Memory B cell (primary cell): ENCODE measurements at places on chromosomes 7 and 10.

DNA sequence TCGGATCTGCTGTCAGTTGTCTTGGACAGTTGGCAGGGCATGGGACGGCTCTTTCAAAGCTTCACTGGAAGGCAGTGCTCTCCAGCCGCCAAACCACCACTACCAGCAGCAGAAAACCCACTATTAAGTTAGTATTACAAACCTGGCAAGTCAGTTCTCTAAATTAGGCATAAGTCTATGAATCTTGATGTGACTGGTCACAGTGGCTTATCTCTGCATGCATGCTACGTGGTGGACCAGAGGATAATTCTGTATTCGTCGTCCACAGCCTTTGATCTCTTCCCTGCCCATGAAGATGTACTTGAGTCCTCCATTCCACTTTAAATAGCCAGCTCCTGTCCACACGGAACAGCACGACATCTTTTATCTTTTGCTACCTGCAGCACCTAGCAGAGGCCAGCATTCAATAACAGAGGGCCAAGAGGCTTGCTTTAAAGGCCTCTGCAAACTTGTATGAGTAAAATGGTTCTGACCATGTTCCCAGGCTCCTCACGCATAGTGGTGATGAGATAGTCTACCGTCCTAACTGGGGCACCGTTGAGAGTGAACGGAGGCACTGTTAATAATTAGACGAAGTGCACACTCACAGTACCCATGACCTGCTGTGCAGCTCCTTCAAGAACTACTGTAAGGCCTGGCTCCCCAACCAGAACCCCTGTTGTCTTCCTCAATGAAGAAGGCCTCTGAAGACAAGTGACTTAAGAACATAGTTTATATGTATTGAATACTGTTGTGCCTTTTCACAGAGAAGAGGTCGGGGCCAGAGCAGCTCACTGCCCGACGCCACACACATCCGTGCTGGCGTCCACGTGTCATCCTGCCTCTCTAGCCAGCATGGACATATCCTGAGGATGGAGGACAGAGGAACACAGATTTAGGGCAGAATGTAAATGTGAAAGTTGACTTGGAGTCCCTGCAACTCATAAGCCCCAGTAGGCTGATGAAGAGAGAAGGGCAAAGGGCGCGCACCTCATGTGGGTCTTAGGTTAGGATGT is 1.0 kb downstream of the GPR146 start:
- DNase-seq = no peak
- peaks cover 13% of the 10 kb centered on the region for H3K4me1 ChIP-seq
- H3K4me3 ChIP-seq = peak overlapping the region; percentile 85
- peak overlapping the region; percentile 76 for H3K27ac ChIP-seq

DNA sequence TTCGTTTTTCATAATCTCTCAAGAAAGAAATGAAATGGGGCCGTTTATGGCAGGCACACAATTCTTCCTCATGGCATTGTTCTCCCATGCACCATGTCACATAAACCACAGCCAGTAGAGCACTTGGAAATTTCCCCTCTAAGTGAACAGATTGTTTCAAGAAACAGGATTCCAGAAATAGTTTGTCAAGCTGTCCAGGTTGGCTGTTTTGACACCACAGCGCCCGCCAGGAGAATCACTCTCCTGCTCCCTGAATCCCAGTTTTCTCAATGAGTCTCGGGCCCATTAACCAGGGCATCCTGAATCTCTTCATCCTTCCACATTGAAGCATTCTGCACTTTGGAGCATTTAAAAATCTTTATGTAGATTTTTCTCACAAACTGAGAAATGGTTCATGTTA is 172.2 kb upstream of the NEBL start:
- peaks cover 6% of the 10 kb centered on the region for H3K27me3 ChIP-seq
- H3K27ac ChIP-seq = no peak overlapping the region
- no peak for DNase-seq
- no peaks in the 10 kb centered on the region for H3K4me1 ChIP-seq

GRCh38 chr10:66819691-66820090 is 106.1 kb upstream of the LRRTM3 start:
- no peaks in the 10 kb centered on the region for H3K27me3 ChIP-seq
- H3K27ac ChIP-seq = no peak overlapping the region
- no peaks in the 10 kb centered on the region for H3K36me3 ChIP-seq
- DNase-seq = no peak
- no peak overlapping the region for H3K4me3 ChIP-seq
- no peaks in the 10 kb centered on the region for H3K4me1 ChIP-seq

- no peaks in the 10 kb centered on the region for H3K27me3 ChIP-seq
- DNase-seq = no peak
- no peaks in the 10 kb centered on the region for H3K4me1 ChIP-seq
- H3K36me3 ChIP-seq = no peaks in the 10 kb centered on the region
Observed at GRCh38 chr10:56116684-56117083, 244.4 kb downstream of the ZWINT start.

DNA sequence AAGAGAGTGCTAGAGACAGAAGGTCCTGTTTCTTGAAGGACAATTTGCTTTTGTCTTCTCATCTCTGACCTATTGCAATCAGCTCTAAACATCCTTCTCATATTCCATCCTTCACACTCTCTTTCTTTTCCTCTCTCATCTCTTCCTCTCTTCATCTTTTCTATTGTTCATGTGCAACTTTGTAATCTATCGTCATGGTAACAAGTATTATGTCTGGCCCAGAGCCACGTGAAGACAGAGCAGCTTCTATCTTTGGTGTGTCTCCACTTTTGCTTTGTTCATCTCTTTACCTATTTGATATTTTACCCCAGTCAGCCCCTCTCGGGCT is 104.9 kb upstream of the ABCB5 start:
- no peak overlapping the region for H3K4me3 ChIP-seq
- no peak overlapping the region for H3K27ac ChIP-seq
- H3K36me3 ChIP-seq = no peaks in the 10 kb centered on the region
- no peak for DNase-seq
- peaks cover 3% of the 10 kb centered on the region for H3K4me1 ChIP-seq
- H3K27me3 ChIP-seq = no peaks in the 10 kb centered on the region

DNA sequence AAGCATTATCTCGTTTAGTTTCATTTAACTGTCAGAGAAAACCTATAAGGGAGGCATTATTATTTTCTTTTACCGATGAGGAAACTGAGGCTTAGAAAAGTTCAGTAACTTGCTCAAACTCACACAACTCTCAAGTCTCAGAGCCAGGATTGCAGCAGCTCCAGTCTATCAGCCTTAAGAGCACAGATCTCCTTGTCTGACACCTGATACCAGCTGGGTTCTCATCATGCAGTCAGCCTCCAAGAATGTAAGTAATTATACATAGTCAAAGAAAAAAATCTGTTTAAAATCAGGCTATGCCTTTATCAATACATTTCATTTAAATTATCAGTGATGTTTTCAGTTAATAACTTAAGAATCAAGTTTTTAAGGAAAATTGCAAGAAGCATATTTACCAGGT is 236.6 kb upstream of the TCF7L2 start:
- no peak overlapping the region for H3K27ac ChIP-seq
- H3K4me3 ChIP-seq = no peak overlapping the region
- H3K36me3 ChIP-seq = peaks cover 35% of the 10 kb centered on the region
- no peaks in the 10 kb centered on the region for H3K27me3 ChIP-seq
- no peaks in the 10 kb centered on the region for H3K4me1 ChIP-seq

- H3K4me1 ChIP-seq = peaks cover 3% of the 10 kb centered on the region
- DNase-seq = no peak
- no peak overlapping the region for H3K4me3 ChIP-seq
- no peak overlapping the region for H3K27ac ChIP-seq
- peaks cover 25% of the 10 kb centered on the region for H3K36me3 ChIP-seq
Observed at GRCh38 chr10:48940958-48941357, 1.3 kb upstream of the LRRC18 start.

DNA sequence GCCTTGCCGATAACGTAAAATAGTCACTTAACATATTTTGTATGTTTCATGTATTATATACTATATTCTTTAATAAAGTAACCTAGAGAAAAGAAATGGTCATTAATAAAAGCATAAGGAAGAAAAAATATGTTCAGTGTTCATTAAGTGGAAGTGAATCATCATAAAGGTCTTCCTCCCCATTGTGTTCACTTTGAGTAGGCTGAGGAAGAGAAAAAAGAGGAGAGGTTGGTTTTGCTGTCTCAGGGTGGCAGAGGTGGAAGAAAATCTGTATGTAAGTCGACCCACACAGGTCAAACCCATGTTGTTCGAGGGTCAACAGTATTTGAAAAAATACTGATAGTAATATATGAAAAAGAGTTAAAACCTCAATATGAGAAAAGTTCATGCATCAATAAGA is 90.3 kb downstream of the GLCCI1 start:
- no peak overlapping the region for H3K27ac ChIP-seq
- peaks cover 2% of the 10 kb centered on the region for H3K4me1 ChIP-seq
- DNase-seq = no peak
- H3K36me3 ChIP-seq = peaks cover 30% of the 10 kb centered on the region
- no peaks in the 10 kb centered on the region for H3K27me3 ChIP-seq

GRCh38 chr7:146862415-146862814 is 745.8 kb downstream of the CNTNAP2 start:
- H3K4me1 ChIP-seq = no peaks in the 10 kb centered on the region
- H3K27ac ChIP-seq = no peak overlapping the region
- H3K27me3 ChIP-seq = no peaks in the 10 kb centered on the region
- DNase-seq = no peak

- H3K36me3 ChIP-seq = peaks cover 11% of the 10 kb centered on the region
- DNase-seq = no peak
- H3K4me1 ChIP-seq = no peaks in the 10 kb centered on the region
- no peaks in the 10 kb centered on the region for H3K27me3 ChIP-seq
- no peak overlapping the region for H3K4me3 ChIP-seq
Observed at GRCh38 chr7:133783276-133783675, 343.9 kb upstream of the LRGUK start.

GRCh38 chr10:8069627-8070026 is 15.1 kb downstream of the GATA3 start:
- no peak overlapping the region for H3K4me3 ChIP-seq
- peaks cover 16% of the 10 kb centered on the region for H3K27me3 ChIP-seq
- H3K4me1 ChIP-seq = no peaks in the 10 kb centered on the region
- H3K27ac ChIP-seq = no peak overlapping the region
- H3K36me3 ChIP-seq = no peaks in the 10 kb centered on the region

- H3K27me3 ChIP-seq = peaks cover 19% of the 10 kb centered on the region
- H3K4me3 ChIP-seq = no peak overlapping the region
Observed at GRCh38 chr10:79058899-79059841, 9.6 kb upstream of the ZMIZ1 start.

GRCh38 chr7:63953181-63953580 is 45.5 kb upstream of the ZNF722 start:
- H3K36me3 ChIP-seq = no peaks in the 10 kb centered on the region
- no peak overlapping the region for H3K27ac ChIP-seq
- no peak overlapping the region for H3K4me3 ChIP-seq
- H3K4me1 ChIP-seq = no peaks in the 10 kb centered on the region
- no peaks in the 10 kb centered on the region for H3K27me3 ChIP-seq

DNA sequence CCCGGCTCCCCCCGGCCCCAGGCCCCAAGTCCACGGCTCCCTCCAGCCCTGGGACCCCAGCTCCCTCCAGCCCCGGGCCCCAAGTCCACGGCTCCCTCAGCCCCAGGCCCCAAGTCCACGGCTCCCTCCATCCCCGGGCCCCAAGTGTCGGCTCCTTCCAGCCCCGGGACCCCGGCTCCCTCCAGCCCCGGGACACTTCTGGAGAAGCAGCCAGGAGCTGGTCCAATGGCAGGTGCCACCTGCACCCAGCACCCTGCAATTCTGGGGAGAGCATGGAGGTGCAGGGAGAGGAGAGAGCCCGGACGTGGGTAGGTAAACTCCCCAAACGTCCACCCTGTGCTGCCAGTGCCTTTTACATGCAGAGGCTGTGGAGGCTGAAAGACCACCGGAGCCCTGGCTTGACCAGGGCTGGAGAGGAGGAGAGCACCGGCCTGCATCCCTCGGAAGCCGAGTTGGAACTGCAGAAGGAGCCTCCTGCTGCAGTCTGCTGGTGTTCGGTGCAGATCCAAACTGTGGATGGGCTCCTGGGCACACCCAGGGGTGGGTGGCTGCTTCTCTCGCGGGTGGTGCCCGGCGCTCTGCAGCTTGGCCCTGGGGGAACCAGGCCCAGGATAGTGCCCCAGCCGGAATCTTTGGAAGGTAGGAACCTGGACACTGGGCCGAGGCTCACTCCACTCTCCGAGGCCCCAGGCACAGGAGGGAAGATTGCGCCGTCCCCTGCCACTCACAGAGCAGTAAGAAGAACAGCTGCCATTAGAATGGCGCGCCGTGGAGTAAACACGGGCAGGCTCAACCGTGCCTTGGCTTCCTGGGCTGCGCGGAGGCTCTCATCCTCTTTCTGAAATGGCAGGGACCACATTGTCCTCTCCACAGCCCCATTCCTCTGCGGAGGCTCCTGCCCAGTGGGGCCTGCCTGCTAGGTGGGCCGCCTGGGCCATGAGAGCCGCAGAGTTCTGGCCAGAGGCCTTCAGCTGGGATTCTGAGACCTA is 14.7 kb downstream of the SHH start:
- H3K4me1 ChIP-seq = peaks cover 2% of the 10 kb centered on the region
- DNase-seq = no peak
- H3K27ac ChIP-seq = no peak overlapping the region
- H3K36me3 ChIP-seq = no peaks in the 10 kb centered on the region

DNA sequence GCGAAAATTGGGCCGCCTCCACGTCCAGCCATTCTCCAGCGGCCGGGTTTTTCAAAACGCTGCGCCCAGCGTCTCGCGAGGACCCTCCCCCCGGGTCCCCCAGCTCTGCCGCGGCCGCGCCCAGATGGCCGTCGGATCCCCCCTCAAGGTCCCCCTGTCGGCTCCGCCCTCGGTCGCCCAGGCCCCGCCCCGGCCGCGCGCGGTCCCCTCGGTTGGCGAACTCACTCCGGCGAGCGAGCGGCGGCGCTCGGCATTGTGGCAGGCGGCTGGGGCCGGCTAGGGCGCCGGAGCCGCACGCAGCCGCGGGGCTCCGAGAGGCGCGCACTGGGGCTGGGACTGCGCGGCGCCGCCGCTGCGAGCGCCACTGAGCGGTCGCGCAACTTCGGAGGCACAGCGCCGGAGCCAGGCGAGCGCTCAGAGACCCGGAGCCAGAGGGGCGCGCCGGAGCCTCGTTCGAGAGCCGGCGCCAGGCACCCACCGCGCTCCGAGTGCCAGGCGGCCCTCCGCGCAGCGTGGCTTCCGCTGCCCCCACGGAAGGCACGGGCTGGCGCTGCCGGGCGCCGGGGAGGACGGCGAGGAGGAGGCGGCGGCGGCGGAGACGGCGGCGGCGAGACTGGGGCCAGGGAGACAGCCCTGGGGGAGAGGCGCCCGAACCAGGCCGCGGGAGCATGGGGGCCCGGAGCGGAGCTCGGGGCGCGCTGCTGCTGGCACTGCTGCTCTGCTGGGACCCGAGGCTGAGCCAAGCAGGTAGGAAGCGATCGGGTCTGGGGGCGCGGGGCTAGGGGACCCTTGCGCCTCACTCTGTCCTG is at the start of gene UNC5B:
Gene UNC5B, plus strand, starts transcription at position 253 of the 809 bp plus-strand sequence. Its CDS starts 416 bp downstream, at position 669.
- H3K4me3 ChIP-seq = peak within 1 kb of the TSS; percentile 65
- H3K27ac ChIP-seq = no peak within 1 kb of the TSS
- H3K36me3 ChIP-seq = no peaks in the 10 kb centered on the region
- H3K4me1 ChIP-seq = peaks cover 3% of the 10 kb centered on the region
- peaks cover 27% of the 10 kb centered on the region for H3K27me3 ChIP-seq

DNA sequence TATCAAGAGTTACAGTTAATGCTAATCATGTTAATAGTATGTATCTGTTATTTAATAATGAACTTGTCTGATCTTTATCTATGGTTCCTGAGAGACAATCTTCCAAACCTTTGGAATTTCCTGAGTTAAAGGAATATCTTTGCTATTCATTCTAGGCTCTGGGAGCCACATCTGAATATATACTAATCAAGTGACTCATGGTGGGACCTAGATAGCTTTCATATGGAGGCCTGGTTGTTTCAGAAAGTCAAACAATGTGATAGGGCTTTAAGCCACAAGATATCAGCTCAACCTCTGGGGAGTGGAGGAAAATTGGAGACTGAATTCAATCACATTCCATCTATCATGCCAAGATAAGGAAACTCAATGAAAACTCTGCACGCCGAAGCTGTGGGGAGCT is 746.4 kb downstream of the TNS3 start:
- peaks cover 2% of the 10 kb centered on the region for H3K4me1 ChIP-seq
- no peak overlapping the region for H3K27ac ChIP-seq
- DNase-seq = no peak
- no peak overlapping the region for H3K4me3 ChIP-seq
- H3K27me3 ChIP-seq = no peaks in the 10 kb centered on the region
- no peaks in the 10 kb centered on the region for H3K36me3 ChIP-seq
